ENCODE measurements at places on chromosomes 12 and 14. TPM values are rescaled to one million over a fixed set of nuclear protein-coding genes. Genes with fewer than 3 reads are reported as not detected.

GRCh38 chr12:103198499-103198898 is 241.0 kb downstream of the ASCL1 start:
- DNase-seq = no peak

- peak; percentile 27 for DNase-seq
Observed at GRCh38 chr12:100741084-100741711, 53.4 kb upstream of the ANO4 start.

DNA sequence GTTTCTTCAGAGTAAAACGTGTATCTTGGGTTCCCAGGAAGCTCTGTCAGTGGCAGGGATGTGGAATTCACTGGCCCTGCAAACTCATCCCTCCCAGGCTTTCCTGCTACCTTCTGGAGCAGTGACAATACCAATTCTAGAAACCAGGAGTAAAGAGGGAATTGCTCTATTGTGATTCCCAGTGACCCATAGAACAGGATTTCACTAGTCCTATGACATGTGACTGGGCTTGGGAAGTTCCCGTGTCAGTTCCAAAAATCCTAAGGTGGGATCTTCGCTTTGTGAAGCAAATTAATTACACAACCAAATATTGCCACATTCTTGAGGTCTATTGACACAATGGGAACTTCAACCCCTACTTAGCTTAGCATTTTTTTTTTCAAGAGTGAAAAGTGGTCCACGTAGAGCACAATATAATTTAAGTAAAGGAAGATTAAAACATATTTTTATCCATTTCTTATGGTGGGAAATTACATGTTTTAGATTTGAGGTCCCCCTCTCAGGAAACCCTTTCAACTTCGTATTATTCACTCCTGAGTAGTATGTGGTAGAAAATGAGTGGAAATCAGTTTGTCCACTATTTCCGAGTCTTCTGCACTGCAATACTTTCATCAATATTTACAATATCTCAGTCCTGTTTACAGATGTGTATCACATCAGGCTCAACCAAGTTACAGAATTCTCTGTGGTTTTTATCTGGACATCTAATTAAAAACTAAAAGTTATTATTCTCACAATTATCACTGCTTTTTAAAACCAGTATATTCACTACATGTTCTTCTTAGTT is 88.9 kb upstream of the SOX5 start:
- no peak for DNase-seq

DNA sequence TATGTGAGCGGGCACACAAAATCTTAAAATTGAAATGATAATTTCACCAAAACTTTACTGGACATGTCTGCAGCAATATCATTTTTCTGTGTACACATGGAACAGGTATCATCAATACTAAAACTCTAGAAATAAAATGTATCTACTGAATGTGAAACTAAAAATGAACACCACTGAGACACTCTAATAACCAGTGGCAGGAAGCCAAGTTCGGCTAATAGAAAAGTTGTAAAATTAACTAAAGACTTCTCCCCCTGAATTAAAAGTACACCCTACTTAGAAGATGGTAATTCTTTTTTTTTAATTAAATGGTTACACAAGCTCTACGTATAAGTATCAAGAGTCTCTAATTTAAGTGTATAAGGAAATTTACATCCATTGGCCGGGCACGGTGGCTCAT is 227.2 kb downstream of the MED13L start:
- no peak for DNase-seq

DNA sequence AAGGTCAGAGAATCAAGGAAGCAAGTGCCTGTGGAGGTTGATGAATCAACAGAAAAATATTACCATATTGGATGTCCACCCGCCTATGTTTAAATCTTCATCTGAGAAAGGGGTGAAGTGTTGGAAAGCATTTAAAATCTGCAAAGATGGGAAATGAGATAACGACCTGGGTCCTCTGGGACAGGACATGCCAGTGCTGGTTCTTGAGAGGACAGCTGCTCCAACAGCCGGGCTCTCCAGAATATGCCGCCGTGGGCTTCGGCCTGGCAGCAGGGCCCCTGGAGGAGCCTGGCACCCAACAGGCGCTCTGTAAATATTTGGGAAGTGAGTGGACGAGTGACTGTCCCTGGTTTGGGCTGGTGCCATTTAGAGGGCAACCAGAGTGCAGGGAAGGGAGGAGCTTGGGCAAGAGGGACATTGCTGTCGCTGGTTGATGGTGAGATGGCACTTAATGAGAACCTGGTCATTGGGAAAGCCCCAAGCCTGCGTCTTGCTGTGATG is 129.9 kb downstream of the KCNA5 start:
- DNase-seq = no peak

GRCh38 chr12:19409376-19409775 is 29.9 kb upstream of the AEBP2 start:
- DNase-seq = no peak

GRCh38 chr12:53174881-53175491 is 5.5 kb upstream of the ZNF740 start:
- peak; percentile 94 for DNase-seq

DNA sequence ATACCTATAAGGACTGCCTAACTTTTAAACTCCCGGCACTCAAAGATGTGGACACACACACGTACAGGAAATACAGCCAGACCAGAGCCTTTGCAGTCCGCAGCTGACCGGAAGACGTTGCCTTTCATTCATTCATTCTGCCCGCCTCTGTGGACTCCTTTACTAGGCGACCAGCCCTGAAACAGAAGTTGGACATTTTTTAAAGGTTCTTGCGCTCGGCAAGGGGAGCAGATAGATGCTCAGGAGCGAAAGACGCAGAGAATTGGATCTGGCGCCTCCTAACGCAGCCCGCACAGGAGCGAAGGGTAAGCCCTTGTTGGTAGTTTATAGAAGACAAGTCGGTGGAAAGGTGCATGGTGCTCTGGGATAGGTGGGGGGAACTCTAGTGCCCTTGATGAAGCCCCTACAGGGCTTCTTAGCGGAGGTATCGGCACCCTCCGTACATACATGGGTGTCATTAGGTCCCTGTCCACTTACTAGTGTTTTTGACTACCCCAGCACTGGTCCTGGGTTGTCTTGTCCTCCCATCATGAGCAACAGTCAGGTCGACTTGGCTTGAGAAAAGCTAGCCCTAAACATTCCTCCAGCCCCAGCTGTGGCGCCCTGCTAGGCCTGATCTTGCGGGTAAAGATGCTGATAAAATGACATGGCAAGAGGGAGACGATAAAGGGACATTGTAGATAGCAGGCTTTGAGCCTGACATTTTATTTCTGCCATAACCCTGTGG is at the start of gene KDM2B:
Gene KDM2B (minus strand): TSS at position 65 of the 727 bp plus-strand sequence. CDS start 112 bp downstream, outside the sequence.
- no peak for DNase-seq

GRCh38 chr14:53963320-53964227 is 6.9 kb upstream of the BMP4 start:
- no peak for DNase-seq

DNA sequence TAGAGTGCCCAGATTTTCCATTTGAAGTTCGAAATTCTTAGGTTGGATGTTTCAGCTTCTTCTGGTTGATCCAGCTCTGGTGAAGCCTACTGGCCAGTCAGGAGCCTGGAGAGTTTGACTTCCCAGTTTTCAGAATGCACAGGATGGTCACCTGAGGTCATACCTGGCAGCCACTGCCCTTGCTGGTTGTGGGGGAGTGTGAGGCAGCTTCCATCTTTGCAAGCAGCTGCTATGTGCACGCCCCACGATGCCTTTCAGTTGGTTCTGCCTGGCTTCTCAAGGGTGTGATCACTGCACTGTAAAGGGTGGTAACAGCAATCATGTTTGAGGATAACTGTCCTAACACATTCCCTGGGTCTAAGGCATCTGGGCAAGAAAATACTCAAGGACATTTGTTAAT is 15.4 kb downstream of the CCDC92 start:
- DNase-seq = no peak

DNA sequence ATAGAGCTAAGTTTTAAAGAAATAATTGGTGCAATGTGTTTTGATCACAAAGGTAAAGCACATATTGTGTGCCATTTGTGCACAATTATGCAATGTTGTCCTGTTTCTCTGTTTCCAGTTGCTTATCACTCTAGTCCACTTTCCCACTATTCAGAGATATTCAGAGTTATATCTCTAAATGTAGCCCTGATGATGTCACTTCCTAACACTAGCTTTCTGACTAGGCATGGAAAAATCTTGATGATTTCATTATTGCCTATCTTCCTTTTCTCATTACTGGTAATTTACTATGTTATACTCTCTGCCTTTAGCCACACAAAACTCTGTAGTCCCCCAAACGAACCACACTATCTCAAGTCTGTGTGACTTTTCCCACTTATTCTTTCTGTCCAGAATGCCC is 221.2 kb downstream of the TRHDE start:
- no peak for DNase-seq

- peak; percentile 57 for DNase-seq
Observed at GRCh38 chr14:65170768-65171507, 68.6 kb upstream of the MAX start.

DNA sequence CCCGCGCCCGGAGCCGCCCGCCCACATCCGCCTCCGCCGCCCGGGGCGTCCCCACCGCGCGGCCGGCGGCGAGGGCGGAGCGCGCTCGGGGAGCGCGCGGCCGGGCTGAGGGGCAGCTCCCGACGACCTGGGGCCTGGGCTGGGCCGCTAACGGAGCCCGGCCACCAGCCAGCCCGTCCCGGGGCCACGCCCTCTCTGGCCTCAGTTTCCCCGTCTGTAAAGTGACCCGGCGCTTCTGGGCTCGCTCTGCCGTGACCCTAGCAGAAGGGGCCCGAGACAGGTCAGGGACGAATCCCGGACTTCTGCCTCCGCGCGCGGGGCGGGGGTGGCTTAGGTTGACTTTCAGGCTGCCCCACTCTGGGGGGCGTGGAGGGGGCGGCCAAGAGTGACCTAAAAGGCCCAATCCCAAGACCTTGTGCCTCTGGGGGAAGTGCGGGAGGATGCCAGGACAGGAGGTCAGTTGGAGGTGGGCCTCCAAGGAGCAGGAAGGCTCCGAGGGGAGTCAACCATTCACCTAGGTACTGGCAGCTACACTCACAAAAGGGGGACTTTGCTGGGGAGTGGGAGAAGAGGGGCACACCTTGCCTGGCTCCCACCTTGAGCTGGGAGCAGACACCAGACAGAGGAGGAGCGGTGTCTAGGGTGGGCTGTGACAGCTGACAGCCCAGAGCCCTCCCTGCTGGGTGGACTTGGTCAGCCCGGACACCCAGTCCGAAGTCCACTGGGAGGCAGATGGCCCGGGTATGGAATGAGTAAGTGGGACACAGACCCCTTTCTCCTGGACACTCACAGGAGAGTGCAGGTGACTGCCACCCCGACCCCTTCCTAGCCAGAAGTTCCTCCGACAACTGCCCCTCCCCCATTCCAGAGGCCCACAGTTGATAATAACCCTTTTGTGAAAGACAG is 486 bp upstream of the AKT1 start:
- no peak for DNase-seq

GRCh38 chr12:7161811-7162210 is 27.7 kb upstream of the PEX5 start:
- DNase-seq = no peak

DNA sequence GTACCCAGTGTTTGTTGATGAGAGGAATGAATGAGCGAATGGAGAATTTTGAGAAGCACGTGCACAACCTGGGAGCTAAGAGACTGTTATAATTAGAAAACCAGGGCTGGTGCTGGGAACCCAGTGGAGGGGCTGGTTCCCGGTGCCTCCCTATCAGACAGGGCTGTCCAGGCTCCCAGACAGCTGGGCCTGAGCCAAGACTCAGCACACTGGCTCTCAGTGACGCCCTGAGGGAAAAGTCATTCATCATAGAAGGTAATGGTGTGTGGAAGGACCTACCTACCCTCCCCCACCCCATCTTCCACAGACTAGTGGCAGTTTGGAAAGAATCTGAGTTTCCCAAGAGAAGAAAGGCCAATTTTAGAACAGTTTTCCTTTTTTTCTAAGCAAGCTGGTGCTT is 34.7 kb downstream of the KCNA5 start:
- DNase-seq = no peak

TSHR gene
- not detected for polyA plus RNA-seq
